Activated CD8-positive, alpha-beta memory T cell treated with anti-CD3 and anti-CD28 coated beads for 48 hours (primary cell): ENCODE measurements at places on chromosomes 4 and X.

GRCh38 chrX:37847733-37848197, 394 bp upstream of the DYNLT3 start:
- no peak for DNase-seq

DNA sequence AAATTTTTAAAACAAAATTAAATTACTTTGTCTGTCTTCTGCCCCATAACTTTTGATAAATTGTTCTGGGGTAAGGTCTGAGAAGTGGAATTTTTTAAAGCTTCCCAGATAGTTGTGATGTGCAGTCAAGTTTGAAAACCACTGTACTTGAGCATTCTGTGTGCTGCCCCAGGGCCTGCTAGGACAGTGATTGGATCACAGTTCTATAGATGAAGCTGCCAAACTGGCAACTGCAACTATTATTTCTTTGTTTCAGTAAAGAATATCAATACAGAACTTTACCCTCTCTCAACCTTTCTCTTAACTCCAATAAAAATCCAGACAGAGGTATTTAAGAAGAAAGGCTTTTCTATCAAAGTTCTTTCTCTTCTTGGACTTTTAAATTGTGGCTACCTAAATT, at the start of gene OPRPN:
Gene OPRPN (plus strand): TSS at position 361 of the 400 bp plus-strand sequence. CDS start 1,346 bp downstream, outside the sequence.
- no peak for DNase-seq

GRCh38 chr4:8411351-8412180, 29.0 kb downstream of the ACOX3 start:
- DNase-seq, result no peak

GRCh38 chrX:131840799-131841495, 182.2 kb upstream of the STK26 start:
- no peak for DNase-seq

DNA sequence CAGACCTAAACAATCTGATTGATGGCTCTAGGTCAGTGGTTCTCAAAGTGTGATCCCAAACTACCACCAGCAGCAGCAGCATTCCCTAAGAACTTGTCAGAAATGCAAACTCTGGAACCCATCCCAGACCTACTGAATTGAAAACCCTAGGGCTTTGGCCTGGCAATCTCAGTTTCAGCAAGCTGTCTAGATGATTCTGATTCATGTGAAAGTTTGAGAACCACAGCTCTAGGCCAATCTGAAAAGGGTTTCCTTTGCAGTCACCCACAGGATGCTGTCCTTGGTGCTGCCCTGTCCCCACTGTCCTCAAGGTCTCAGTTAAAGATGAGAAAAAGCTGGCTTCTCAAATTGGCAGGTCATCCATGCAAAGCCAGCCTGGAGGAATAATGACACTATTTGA, 34.8 kb downstream of the SMPX start:
- DNase-seq, result no peak

- DNase-seq, result no peak
Observed at GRCh38 chr4:87530868-87531267, 1.7 kb upstream of the SPARCL1 start.

DNA sequence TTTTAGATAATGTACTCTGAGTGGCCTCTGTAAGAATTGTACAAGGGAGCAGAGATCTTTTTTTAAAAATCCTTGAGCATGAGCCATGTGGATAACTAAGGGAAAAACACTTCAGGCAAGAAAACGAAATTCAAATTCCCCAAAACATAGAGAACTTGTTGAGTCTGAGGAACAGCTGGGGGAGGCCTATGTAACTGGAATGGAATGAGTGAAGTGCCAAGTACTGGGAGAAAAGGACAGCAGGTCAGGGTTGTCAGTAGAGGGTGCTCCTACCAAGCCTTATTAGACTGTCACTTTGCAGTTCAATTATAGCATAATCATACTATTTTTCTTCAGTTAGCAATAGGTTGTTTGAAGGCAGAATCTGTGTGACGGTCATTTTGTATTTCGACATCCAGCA, 135.1 kb downstream of the ARHGAP6 start:
- DNase-seq, result no peak

GRCh38 chr4:65242156-65242846, 428.0 kb downstream of the EPHA5 start:
- no peak for DNase-seq

GRCh38 chr4:24745172-24745895, 50.0 kb upstream of the SOD3 start:
- no peak for DNase-seq

DNA sequence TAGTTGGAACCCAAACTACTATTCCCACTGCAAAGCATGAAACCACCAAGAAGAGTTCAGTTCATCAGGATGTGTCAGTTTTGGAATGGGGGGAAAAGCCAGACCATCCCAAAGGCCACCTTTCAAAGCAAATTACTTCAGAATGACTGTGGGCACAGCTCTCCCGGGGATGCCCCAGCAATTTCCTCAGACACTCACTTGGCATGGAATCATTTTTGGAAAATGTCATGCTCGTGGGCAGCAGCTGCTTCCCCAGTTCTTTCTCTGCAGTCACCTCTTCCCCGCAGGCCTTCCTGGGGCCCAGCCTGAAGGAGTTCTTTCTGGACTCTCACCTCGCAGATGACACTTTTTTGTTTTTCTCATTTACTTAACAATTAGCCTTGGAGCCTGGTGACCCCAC, 350.3 kb downstream of the NR3C2 start:
- no peak for DNase-seq
